ENCODE measurements at places on chromosomes 12 and 14.

DNA sequence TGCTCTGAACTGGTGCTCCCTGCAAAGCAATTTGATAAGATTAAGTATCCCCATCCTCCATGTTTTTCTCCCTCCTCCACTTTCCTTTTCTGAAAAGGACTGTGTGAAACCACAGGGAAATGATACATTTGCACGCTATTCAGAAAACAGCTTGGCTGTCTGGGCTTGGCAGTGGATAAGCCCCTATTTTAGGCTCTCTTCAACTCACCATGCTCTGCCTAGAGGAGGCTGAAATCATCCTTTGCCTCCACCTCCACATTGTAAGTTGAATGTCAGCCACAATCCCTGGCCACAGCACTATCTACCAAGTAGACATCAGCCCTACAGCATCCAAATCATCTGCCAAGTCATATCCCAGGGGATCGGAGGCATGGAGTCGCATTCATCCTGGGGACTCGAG is 642.3 kb downstream of the RPS29 start:
- DNase-seq: no peak

GRCh38 chr12:66678338-66679275 is at the start of gene GRIP1:
Gene GRIP1 (minus strand): TSS chr12:66679076. CDS start chr12:66678904, 172 bp downstream.
- DNase-seq: no peak

DNA sequence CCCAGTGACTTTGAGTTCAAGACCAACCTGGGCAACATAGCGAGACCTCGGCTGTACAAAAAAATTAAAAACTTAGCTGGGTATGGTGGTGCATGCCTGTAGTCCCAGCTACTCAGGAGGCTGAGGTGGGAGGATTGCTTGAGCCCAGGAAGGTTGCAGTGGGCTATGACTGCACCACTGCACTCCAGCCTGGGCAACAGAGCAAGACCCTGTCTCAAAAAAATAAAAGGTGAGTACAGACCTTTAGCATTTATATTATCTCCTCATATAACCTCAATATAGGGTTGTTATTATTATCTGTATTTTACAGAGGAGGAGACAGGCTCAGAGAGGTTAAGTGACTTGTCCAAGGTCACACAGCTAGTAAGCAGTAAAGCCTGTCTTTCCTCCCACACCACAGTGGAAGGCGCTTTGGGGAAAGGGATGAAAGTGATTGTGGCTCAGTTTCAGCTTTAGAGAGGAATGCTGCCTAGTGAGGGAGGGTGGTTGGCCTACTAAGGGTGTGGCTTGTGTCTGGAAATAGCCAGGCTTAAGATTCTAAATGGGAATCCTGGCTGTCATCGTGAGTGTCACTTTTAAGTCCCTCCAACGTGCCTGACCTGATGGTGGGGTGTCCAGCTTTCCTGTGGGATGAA is 7.2 kb downstream of the TPCN1 start:
- no peak for DNase-seq

DNA sequence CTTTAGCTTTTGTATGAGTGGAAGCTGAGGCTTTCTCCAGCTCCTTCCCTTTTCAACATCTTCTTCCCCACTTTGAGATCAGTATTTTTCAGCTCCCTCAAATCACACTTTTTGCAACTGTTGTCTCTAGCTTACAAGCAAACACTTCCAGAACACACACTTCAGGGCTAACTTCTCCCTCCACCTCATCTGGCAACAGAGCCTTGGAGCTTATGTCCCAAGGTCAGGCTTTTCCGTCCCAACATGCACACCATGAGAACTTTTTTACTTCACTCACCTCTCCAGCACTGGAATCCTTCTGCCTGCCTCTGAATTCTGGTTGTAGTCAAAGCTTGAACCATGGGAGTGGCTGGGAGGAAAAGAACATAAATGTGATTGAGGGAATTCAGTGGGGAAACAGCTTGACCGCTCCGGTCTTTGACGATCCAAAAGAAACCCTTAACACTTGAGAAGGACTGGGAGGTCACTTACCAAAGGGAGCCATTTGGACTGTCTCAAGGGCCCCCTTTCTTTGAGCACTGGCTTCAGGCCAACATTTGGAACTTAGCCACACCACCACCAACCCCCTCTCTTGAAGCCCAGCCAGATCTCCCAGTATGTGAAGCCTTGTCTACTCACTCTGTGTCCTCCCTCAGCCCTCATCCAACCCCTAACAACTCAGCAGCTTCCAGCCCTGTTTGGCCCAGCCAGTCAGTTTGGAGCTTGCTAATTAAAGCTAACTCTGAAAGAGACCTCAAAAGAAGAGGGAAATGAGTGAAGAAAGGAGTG is 3.9 kb upstream of the BLOC1S1 start:
- DNase-seq: no peak

- DNase-seq: no peak
Measured at GRCh38 chr14:42420071-42420470, 813.4 kb downstream of the LRFN5 start.

GRCh38 chr12:18224745-18225144 is 36.6 kb upstream of the PIK3C2G start:
- no peak for DNase-seq

- no peak for DNase-seq
Measured at GRCh38 chr12:6528539-6529235, 5.6 kb upstream of the GAPDH start.

- DNase-seq: no peak
Measured at GRCh38 chr12:94186278-94187241, 38.2 kb downstream of the PLXNC1 start.

DNA sequence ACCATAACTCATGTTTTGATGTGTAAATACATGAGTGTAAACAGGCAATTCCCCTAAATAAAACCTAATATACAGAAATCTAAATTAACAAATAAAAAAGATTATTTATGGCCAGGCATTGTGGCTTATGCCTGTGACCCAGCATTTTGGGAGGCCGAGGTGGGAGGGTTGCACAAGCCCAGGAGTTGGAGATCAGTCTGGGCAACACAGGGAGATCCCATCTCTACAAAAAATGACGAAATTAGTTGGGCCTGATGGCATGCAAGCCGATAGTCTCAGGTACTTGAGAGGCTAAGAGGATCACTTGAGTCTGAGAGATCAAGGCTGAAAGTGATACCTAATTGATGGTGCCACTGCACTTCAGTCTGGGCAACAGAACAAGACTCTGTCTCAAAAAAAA is 48.7 kb downstream of the BCAT1 start:
- DNase-seq: no peak

DNA sequence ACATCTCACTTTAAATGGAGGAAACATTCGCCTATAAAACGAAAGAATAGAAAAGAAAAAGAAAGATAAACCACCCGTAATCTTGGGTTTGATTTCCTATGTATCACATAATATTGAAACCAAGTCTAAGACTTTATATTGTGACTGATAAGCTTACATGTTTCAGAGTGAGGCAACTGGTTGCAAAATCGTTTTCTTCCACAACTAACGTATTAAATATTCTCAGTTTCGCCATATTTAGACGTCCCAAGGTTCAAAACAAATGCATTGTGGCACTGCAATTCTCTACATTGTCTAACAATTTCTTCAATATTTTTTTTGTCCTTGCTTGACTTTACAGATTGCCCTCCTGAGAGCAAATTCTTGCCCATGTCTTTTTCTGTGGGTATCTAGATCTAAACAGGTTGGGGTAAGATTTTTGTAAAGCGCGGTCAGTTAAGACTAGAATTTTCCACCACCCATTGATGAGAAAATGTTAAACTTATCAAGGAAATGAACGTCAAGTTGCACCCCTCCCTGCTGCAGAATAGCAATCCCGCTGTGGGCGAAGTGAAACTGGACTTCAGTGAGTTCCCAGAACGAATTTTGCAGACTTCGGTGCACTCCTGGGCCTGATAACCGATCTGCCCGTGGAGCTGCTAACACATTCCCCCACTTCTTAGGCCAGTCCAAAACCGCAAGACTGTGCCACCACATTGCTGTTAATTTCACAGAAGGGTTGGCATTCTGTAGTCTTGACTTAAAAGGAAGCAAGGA is 2.7 kb downstream of the TBX3 start:
- no peak for DNase-seq

DNA sequence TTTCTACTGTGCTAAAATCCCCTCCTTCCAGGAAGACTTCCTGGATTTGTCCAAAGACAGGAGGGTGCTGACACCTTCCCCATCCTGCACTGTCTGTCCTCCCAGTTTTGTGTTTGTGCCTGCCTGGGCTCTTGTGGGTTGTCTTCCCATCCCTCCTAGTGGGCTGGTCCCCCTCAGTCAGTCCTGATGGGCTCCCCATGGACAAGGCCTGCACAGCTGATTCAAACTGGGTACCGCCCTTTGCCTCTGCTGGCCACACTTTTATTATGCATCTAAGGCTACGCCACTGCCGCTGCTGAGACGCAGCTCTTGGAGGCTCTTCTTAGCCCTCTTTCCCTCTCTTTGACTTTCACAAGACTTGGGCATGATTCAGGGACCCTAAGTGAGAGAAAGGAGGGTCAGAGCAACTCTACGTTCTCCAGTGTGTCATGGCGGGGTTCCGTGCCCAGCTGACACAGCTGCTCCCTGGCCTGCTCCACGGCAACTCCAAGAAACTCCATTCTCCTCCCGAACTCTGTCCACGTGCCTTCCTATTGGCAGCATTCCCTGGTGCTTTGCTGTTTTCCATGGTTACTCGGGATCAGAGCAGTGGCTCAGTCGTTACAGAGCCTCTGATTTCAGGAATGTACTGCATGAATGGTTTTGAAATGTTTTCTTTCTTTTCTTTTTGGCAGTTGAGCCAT is 3.8 kb upstream of the KRT85 start:
- no peak for DNase-seq

DNA sequence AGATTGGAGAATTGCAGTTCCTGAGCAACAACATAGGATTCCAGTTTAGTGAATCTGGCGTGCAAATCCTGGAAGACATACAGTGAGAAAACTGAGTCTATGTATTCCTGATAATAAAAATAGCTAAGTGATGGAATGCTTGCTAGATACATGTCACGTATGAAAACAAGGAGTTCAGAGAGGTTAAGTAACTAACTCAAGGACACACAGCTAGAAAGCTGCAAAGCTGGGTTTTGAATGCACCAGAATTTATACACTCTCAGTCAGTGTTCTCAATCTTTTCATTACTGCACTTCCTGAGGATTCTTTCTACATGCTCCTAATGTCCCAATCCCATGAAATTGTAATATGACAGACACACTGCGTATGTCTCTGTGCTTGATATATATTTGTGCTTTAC is 35.3 kb downstream of the TBX3 start:
- no peak for DNase-seq

GRCh38 chr12:105235281-105235731 is 668 bp downstream of the APPL2 start:
- no peak for DNase-seq

GRCh38 chr12:115325858-115326257 is 641.9 kb upstream of the TBX3 start:
- DNase-seq: no peak

DNA sequence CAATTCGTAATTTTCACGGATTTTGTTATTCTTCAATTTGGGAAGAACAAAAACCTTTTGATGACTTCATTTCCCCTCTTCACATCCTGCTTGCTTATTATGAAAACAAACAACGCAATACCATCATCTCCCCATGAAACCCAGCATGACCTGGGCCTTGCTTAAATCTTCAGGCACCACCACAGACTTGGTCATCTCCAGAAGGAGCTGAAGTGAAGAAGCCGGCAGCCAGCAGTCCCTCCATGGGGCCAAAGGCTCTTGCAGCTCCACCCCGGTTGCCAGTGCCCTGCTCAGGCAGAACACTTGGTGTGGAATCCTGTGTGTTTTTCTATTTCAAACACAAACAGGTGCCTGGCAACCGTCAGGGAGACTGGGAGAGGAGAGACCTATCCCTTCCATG is 982.9 kb upstream of the TMEM132C start:
- DNase-seq: no peak

GRCh38 chr12:128994856-128995255 is 141.6 kb downstream of the GLT1D1 start:
- no peak for DNase-seq
